Activated naive CD8-positive, alpha-beta T cell treated with anti-CD3 and anti-CD28 coated beads, Interleukin-2, amount 10 ng/mL, durations not matched to agents 7 days and 5 days (primary cell): ENCODE measurements at places on chromosomes 16 and 17.

- DNase-seq: no peak
Measured at GRCh38 chr17:33028778-33029177, 37.1 kb downstream of the SPACA3 start.

- DNase-seq: peak; percentile 61
Measured at GRCh38 chr16:70738083-70738977, 52.5 kb upstream of the MTSS2 start.

DNA sequence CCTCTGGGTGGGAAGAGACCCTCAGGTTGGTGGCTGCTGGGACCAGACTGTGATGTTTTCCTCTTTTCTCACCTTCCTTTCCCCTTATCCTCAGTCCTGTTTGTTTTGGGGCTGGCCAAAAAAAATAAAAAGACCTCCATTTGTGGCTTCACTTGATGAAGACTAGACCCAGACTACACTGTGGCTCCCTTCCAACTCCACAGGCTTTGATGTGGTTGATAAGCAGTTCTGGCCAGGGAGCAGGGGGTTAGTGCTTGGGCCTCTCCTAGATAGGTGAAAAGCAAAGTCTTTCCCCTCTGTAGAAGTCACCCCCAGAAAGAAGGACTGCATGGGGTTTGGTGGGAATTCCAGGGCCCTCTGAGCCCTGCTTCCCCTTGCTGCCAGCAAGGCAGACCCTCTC lies 11.2 kb upstream of the ADAM11 start:
- no peak for DNase-seq

- DNase-seq: no peak
Measured at GRCh38 chr17:9890124-9890523, 14.9 kb downstream of the RCVRN start.

- no peak for DNase-seq
Measured at GRCh38 chr17:58268326-58268725, 12.4 kb downstream of the MPO start.

GRCh38 chr16:53094013-53094630 lies 39.3 kb downstream of the CHD9 start:
- DNase-seq: no peak

GRCh38 chr16:82344157-82344556 lies 174.1 kb upstream of the MPHOSPH6 start:
- DNase-seq: no peak

GRCh38 chr17:47254403-47254943 lies 846 bp downstream of the ITGB3 start:
- no peak for DNase-seq
